ENCODE measurements at places on chromosomes 3 and 15. TPM values are rescaled to one million over a fixed set of nuclear protein-coding genes. Genes with fewer than 3 reads are reported as not detected.

CORO2B gene
- total RNA-seq, result 10.9 TPM

NTRK3 gene
- total RNA-seq, result 0.05 TPM

NUDT16 gene
- 12.2 TPM for total RNA-seq

TMEM40 gene
- total RNA-seq, result not detected

RARRES1 gene
- total RNA-seq, result not detected

Measured in A375 (cell line).